Mammary epithelial cell (primary cell): ENCODE measurements at places on chromosomes 11 and 22. TPM values are rescaled to one million over a fixed set of nuclear protein-coding genes. Genes with fewer than 3 reads are reported as not detected.
A peak's percentile ranks its signal among the peaks of the same experiment; 100 is the strongest.

GRCh38 chr11:112465433-112466024 is 204.9 kb upstream of the PLET1 start:
- DNase-seq: no peak

DNA sequence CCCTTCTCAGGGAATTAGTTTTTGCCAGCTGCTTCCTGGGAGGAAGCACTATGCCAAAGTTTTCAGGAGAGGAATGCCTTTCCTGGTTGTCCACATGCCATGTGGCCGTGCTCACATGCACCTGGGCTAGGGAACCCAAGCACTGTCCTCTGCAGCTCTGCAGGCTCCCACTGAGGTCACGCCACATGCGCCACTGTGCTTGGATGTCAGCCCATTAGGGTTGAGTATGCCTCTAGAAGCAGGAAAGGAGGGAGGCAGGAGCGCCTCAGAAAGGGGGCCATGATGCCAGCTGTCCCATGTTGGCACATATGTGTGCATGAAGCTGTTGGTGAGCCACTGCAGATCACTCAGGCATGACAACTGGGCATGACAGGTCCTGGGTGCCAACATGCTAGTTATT is 81.6 kb upstream of the SUSD2 start:
- DNase-seq: no peak

GRCh38 chr11:80844110-80844819 is 1403.4 kb upstream of the TENM4 start:
- DNase-seq: no peak

- DNase-seq: no peak
Measured at GRCh38 chr11:72685560-72686480, 11.6 kb upstream of the PDE2A start.

Gene PLA2G6
- polyA plus RNA-seq: 7.8 TPM

DNA sequence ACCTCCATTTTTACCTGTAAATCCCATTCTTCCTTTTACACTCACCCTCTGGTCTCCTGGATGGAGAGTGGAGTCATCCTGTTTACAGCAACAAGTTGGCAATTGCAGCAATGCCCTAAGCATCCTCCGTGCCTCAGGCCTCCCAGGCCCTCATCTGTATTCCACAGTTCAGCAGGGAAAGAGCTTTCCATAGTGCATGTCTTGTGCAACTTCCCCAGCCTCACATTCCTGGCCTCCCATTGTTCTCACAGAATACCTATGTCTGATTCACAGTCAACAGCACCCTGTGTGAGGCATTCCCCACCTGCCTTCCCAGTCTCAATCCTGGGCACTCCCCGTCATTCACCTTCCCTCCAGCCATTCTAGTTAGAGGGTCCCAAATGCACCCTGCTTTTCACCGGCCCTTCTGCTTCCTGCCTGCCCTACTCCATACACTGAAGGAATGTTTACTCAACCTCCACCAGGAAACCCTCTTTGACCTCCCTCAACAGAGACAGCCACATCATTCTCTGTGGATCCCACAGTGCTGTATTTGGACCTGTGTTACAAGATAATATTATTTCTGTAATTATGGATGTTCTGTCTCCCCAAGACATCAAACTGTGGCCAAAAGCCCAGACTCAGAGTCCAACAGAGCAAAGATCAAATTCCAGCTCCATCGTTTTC is 405.7 kb downstream of the BUD13 start:
- DNase-seq: peak; percentile 63

Gene KCNJ1
- 0.06 TPM for polyA plus RNA-seq

Gene SLC17A6
- not detected for polyA plus RNA-seq

Gene FJX1
- polyA plus RNA-seq: 20.4 TPM

- no peak for DNase-seq
Measured at GRCh38 chr11:10898763-10899025, 40.8 kb upstream of the ZBED5 start.

GRCh38 chr11:11935536-11935935 is 72.9 kb downstream of the DKK3 start:
- no peak for DNase-seq

Gene TUB
- 0.87 TPM for polyA plus RNA-seq

DNA sequence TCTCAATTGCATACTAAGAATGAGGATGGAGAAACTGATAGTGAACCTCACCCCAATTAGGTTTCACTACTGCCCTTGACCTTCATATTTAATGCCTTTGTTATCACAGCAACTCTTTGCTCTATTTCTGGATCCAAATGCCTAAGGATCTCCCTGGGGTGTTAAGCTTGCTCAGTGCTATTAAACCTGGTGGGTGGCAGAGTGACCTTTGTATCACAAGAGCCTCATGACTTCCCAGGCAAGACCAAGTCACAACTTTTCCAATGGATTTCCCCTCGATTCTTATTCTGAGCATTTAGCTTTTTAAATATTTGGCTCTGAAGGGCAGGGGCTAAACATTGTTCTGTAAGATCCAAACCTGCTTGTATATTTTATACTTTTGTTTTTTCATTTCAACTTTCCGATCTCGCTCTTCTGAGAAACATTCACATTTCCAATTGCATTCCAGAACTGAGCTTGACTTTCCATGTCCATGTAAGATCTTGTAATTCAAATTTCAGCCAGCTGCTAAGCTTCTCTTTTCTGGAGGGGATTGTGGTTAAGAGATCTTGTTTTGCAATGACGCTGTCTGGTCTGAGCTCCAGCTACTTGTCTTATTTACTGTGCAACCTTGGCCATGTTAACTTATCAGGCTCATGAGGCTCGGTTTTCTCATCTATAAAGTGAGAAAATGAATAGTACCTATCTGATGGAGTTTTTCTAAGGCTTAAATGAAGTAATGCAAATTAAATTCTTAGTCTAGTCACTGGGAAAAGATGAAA is 6.4 kb upstream of the EHF start:
- no peak for DNase-seq

DNA sequence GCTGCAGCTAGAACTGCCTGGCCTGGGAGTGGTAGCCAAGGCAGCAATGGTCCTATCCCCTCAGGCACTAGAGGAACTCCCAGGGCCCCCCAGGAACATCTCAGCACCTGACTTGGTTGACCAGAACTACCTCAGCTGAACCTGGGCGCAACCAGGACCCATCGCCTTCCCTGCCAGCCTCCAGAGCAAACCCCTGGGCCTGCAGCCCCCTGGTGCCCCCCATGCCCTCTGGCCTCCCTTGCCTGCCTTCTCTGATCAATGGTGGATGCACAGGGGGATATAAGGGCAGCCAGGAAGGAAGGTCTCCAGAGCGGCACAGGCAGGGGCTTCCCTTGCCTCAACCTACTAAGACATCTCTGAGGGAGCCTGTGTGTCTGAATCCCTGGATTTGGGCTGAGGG is 13.5 kb downstream of the MS4A10 start:
- DNase-seq: no peak

DNA sequence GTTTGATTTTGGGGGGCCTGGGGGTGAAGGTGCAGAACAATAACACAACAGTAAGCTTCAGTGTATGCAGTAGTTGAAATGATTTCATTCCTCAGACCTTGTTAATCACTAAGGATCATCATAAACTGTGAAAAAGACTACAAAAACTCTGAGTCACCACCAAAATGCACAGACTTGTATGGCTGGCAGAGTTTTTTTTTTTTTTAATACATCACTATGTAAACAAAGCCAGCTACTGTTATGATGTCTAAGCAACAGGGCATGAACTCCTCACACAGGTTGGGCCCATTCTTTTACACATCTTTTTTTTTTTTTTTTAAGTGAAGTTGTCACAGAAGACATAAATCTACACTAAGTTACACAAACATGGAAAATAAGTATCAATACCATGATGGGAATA is 311.9 kb downstream of the GUCY1A2 start:
- DNase-seq: peak; percentile 86

- no peak for DNase-seq
Measured at GRCh38 chr11:77704029-77704428, 66.4 kb upstream of the CLNS1A start.

DNA sequence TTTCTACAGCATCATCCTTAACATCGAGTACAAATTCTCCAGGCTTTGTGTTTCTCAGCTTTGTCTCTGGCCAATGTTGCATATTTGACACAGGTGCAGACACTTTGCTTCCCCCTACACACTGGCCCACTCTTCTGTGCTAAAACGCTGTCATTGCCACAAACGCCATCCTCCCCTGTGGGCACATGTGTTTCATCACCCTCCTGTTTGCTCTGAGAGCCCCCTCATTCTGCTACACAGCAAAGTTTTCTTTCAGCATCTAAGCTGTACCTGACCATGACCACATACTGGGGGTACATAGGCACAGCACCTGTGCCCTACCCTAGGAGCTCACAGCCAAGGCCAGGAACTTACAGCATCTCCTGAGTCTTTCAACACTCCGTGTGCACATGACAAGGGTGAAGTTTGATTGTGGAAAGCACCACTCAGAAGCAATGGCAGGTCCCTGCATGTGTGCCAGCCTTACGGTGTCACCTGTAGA is 7.9 kb upstream of the IGLL5 start:
- no peak for DNase-seq

GRCh38 chr11:85575388-85575787 is 51.8 kb downstream of the DLG2 start:
- no peak for DNase-seq

Gene TRIM51
- polyA plus RNA-seq: not detected

DNA sequence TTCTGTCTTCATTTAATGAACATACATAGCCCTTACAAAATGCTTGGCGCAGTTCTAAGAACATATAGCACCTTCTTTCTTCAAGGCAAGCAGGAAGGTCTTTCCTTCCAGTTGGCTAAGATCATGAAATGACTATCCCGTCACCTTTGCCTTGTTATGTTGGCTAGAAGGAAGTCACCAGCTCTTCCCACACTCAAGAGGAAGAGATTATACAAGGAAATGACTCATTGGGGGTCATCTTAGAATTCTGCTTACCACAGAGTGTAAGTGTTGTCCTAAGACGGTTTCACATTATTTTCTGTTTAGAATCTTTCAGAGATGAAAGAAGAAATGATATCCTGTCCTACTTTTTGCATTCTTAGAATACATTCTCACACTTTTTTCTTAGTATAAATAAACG is 808.0 kb upstream of the LUZP2 start:
- no peak for DNase-seq

Gene GLYAT
- not detected for polyA plus RNA-seq

Gene GTSE1
- polyA plus RNA-seq: 16.0 TPM

- DNase-seq: peak; percentile 14
Measured at GRCh38 chr11:43419460-43419859, 60.7 kb downstream of the TTC17 start.

Gene PNPLA2
- polyA plus RNA-seq: 13.7 TPM

- no peak for DNase-seq
Measured at GRCh38 chr11:22798901-22799300, 30.7 kb downstream of the SVIP start.

DNA sequence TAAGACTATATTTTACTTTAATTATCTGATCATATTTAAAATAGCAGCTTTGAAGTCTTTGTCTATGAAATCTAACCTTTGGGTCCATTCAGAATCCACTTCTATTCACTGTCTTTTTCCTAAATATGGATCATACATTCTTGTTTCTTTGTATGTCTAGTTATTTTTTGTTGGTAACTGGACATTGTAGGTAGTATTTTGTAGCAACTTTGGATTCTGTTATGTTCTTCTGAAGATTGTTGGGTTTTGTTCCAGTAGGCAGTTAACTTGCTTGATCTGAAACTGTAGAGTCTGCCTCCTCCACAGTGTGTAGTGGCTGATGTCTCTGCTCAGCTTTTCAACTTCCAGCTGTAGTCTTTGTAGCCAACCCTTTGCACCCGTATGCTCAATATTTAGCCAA is 37.5 kb upstream of the GAL start:
- DNase-seq: no peak

- no peak for DNase-seq
Measured at GRCh38 chr11:30465192-30465591, 121.0 kb downstream of the MPPED2 start.

DNA sequence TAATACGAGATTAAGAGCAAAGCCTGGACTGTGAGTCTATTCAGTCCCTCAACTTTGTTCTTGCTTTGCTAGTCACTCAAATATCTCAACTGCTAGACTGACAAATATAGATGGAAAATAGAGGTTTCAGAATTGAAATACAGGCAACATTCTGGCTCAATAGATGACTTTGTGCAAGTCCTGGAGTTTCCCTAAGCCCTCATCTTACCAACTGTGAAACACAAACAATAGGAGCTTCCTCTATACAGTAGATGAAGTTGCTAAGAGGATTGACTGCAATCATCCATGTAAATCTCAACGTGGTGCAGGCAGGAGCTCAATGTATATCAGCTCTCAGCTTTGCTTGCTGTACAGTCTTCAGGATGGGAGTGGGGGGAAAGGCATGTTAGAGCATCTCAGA is 6.2 kb upstream of the MPEG1 start:
- no peak for DNase-seq

- DNase-seq: peak; percentile 27
Measured at GRCh38 chr11:104609311-104610085, 288.8 kb downstream of the CASP12 start.

DNA sequence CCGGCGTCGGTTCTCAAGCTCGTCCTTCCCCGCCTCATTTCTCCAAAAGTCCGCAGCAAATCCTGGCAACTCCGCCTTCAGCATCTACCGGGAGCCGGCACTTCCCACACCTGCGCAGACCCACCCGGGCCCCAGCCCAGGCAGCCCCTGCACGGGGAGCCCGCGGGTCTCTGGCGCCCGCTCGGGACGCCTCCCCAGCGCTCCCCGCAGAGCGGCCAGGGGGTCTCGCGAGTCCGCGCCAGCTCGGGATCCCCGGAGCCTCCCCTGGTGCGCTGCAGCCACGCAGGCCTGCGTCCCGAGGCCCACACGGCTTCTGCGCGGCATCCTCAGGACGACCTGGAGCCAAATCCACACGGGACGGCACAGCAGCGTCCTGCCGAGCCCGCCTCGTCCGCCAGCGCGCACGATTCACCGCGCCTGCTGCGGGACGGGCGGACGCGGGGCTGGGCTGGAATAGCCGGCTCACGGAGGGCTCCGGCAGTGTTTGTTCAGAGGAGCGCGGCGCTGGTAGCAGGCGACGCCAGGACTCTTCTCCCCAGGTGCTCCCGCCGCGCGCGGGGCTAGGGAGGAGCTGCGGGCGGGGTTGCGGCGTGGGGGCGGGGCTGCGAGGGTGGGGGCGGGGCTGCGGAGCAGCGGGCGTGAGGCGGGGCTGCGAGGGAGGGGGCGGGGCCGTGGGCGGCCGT is 816 bp upstream of the PHRF1 start:
- peak; percentile 67 for DNase-seq

DNA sequence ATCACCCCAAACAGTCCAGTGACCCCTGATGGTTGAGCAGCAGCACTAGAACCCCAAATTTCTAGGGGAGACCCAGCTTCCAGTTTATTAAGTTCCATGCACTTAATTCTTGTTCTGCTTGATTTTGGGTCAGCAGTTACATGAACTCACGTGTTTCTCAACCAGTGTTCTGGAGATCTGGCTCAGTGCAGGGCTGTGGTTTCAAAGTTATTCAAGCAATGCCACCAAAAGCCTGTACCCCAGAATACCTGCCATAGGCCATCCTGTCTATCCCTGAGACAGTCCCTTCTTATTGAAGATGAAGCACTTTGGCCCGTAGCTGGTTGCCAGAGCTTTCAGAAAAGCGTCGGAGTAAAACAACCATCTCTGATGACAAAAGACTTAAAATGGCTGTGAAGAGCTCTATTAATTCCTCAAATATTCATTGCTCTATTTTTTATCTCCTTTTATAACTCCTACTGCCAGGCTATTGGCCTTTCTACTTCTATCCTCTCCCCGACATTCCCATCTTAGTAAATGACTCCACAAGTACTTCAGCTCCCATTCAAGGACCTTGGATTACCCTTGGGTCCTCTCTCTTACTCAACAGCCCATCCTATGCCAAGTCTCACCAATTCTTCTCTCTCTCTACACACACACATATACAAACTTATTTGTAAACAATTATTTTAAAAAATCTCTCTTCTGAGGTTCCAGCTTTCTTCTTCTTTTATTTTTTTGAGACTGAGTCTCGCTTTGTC is 18.0 kb upstream of the VPREB1 start:
- no peak for DNase-seq
